ENCODE measurements at places on chromosomes 5 and 9.

DNA sequence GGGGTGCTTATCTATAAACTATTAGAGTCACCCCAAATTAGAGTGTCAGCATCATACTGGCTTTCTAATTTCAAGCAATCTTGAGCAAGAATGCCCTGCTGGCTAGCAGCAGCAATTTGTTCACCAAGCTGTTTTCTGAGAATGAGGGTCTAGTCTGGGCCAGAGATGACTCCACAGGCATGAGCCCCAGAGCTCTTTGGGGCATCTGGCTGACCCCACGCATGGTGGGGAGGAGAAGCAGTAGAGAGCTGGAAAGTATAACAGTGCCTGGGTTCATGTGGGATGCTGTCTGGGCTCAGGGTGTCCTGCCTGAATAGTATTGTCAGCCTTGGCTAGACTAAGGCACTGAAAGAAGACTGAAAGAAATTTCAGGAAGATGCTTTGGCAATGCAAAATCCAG is 64.9 kb downstream of the C6 start:
- no peak for DNase-seq

GRCh38 chr5:107542831-107543231 is 127.9 kb downstream of the EFNA5 start:
- DNase-seq, result no peak

- no peak for DNase-seq
These were observed 7.9 kb upstream of the ANKDD1B start for GRCh38 chr5:75603371-75603770.

GRCh38 chr5:136087961-136088871 is 44.4 kb upstream of the SMAD5 start:
- no peak for DNase-seq

- DNase-seq, result no peak
These were observed 25.2 kb downstream of the CCL28 start for GRCh38 chr5:43386960-43387362.

GRCh38 chr5:150114102-150114641 is 27.8 kb upstream of the CSF1R start:
- no peak for DNase-seq

DNA sequence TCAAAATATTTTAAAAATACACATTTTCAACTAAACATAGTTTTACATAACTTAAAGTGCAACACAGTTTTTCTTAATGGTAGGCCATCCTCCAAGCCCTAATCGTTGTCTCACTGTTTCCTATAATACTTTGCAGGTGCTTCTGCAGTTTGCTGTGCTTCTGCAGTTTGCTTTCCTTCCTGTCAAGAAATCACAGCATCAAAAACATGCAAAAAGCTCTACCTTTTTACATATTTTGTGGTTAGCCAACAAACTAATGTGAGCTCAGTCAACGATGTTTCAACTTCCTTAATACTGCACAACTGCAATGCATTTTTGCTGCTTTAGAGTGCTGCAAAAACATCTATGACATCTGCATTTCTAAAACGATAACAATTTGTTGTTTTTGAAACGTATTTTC is 25.2 kb downstream of the EMB start:
- DNase-seq, result peak; percentile 85

- DNase-seq, result no peak
These were observed 8.5 kb upstream of the CSNK1A1 start for GRCh38 chr5:149559706-149560105.

GRCh38 chr9:87497604-87498045 is at the start of gene DAPK1:
DAPK1 (plus strand) TSS chr9:87497867; CDS start chr9:87499078, 1,211 bp downstream.
- DNase-seq, result no peak

GRCh38 chr5:149049371-149049781 is 13.5 kb downstream of the SH3TC2 start:
- DNase-seq, result peak; percentile 20

DNA sequence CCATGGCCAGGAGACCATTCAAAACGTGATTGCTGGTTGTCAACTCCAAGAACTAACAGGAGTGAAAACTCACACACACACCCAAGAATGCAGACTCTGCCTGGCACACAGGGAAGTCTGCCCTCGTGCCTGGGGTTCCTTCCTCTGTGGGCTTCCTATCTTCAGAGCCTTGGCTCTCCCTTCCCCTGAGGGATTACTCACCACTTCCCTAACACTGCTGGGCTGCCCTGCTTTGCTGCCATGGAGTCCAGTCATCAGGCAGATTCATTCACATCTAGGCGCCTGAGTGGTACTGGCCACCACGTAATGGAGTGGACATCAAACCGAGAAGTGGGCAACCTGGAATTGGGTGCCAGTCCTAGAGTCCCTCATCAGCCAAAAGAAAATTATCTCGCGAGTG is 76.4 kb upstream of the PRSS3 start:
- DNase-seq, result no peak

DNA sequence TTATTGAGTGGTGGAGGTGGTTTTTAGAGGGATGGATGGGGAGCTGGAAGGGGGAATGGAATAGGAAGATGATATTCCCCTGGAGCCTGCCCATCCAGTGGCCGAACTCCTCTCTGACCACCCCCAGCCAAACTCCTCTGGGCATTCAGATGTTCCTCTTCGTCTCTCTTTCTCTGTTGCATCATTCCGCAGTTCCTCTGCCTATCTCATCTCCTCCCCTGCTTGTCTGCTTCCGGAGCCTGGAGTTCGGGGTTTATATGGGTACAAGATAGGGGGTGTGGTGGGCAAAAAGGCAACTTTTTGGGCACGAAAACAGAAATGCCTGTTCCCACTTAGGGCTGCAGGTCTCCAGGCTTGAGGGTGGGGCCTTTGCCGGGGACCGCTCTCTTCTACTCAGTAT is 12.2 kb upstream of the CDK5RAP2 start:
- no peak for DNase-seq

DNA sequence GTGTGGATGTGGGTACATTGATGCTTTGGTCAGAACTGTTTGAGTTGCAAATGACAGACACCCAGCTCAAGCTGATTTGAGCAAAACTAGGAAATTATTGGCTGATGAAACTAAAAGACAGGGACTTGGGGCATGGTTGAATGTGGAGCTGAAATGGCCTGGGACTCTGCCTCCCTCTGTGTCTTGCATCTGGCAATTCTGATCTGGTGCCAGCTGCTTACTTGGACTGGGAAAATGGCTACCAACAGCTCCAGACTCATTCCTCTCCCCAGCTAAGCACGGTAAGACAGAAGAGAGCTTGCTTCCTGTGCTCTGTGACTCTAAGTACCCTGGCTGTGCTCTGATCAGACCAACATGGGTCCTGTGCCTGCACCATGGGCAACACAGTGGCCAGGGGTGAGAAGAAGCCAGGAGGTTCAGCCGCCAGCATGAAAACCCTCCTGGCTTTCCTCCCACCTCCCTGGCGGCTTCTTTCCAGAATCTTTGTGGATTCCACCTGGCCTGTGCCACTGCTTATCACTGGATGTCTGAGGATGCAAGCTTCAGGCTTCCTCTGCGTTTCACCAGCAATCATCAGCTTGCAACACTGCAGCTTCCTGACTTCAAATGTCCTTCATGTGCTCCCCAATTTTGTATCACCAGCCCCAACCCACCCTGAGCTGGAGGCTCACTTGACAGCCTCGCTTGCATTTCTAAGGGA is 44.1 kb downstream of the C5orf15 start:
- DNase-seq, result peak; percentile 25

GRCh38 chr5:96861076-96861475 is 15.2 kb upstream of the ERAP2 start:
- no peak for DNase-seq

DNA sequence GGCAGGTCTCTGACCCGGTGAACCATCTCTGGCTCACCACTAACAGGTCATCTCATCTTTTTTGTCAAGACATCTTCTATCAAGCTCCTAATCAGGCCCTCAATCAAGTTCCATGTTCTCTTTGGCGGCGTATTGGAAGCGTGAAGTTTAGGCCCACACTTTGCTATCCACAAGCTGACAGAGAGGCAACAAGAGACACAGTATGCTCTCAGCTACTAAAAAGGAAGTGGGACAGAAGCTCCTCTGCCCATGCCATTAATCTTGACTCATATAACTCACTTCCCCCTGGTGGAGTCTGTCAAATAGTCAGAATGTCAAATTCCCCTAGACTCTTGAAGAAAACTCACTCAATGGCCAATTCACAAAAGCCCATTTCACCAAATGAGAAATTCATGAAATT is 77.6 kb upstream of the TMC1 start:
- DNase-seq, result peak; percentile 3

DNA sequence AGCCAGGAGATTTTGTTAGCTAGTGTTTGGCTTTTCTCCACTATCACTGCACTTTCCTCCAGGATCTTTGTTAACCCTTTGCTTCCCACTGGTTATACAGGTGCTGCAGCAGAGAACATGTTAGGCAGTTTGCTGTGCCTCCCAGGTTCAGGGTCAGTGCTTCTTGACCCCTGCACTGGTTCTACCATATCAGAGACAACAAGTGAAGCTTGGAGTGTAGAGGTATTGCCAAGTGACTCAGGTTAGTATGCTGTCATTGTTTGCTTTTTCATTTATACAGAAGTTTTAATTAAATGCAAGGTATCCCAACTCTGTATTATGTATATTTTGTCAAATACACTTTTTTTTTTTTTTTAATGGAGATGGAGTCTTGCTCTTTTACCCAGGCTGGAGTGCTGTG is 68.4 kb downstream of the GAPVD1 start:
- DNase-seq, result no peak

DNA sequence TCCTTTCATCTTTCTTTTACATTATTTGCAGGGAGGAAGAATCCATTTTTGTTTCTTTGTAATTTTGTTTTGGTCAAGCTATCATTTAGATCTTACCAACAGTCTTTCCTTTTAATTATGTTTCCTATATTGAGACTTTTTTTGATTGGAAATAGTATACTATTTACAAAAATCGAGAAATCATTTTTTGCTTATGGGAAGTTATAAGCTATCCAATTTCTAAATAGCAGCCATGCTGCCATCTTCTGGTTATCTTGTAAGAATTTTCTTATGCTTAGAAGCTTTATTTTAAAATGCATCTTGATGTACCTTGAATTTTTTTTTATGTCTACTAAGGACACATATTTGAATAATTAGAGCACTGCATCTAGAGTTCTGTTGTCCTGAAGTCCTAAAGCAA is 821.2 kb downstream of the PTPRD start:
- DNase-seq, result peak; percentile 16

- no peak for DNase-seq
These were observed 126.1 kb downstream of the OLFM1 start for GRCh38 chr9:135213566-135213965.

- no peak for DNase-seq
These were observed 188.9 kb downstream of the MPDZ start for GRCh38 chr9:13090628-13091027.

DNA sequence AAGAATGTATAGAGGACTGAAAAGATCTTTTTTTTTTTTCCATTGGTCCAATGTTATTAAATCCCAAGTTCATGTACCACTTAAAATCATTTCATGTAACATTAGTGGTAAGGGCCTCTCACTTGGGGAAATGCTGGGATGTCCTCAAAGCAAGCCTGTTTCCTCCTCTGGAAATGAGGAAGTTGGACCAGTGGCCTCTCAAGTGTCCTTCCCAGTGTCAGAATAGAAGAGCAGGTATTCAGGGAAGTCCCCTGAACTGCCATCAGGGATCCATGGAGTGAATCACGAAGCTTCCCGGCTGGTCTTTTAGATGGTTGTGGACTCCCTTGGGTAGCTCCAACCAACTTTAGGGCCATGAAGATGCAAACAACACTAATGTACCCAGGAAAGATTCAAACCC is 55.2 kb upstream of the AFAP1L1 start:
- no peak for DNase-seq

DNA sequence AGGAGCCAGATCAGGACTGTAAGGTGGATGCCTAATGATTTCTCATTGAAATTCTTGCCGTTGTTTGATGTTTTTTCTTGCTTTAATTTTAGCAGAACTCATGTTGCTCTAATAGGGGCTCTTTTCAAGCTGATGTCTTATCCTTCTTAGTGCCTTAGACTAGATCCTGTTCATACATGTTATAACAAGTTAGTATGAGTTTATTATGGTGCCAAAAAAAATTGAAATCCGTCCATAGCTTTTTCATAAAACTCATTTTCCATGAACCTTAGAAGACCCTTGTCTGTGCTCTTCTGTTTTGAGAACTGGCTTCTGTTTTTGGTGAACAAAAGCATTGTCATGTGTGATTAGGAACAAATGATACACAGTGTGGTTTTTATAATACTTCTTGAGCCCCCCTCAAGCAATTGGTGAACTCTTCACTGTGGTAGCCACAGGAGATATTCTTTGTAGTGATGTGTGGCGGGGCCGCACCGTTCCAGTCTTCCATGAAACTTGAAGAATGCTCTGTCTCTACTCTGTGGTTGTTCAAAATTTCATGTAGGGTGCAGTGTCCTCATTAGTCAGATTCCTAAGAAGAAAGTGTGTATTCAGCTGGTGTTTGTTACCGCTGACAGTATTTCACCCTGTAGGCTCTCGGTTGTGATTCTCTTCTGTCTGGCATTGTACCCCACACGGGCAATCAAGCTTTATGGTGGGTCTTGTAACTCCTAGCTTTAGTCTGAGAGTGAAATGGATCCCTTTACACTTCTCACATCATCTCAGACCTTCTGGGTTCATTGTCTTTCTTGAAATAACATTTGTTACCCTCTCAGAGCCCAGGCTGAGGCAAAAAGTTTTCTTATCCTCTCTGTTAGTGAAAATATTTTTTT is 10.7 kb downstream of the OTULIN start:
- no peak for DNase-seq

DNA sequence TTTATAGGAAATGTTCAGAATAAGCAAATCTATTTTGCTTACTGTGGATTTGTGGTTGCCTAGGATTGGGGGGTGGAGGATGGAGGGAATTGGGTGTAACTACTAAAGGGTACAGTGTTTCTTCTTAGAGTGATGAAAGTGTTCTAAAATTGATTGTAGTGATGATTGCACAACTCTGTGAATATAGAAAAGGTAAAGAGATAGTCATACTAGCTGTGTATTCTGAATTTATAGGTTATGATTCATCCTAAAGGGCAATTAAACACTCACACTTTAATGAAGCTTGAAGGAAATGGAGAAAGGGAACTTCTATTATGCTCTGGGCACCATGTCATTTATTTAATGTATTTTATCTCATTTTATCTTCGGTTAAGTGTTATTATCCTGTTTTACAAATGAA is 9.9 kb downstream of the TXNDC8 start:
- no peak for DNase-seq

- DNase-seq, result no peak
These were observed 4.4 kb downstream of the FSD1L start for GRCh38 chr9:105452185-105452584.

GRCh38 chr5:75053054-75053303 is 621 bp upstream of the GCNT4 start:
- no peak for DNase-seq

DNA sequence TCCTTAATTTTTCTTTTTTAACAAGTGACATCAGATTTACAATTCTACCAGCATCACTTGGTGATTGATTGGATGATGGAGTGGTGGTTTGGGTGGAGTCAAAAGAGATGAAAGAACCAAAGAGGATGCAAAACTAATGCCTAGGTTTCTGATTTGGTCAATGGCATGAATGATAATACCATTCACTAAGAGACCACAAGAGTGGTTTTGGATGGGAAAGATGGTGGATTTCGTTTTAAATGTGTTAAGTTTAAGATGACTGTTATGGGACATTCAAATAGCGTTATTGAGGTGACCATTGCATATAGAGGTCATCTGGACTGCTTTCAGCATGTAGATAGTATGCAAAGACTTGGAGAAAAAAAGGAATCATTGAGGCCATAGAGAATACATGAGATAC is 3.6 kb downstream of the SMC5 start:
- no peak for DNase-seq
